ENCODE measurements at places on chromosomes 4 and X.

DNA sequence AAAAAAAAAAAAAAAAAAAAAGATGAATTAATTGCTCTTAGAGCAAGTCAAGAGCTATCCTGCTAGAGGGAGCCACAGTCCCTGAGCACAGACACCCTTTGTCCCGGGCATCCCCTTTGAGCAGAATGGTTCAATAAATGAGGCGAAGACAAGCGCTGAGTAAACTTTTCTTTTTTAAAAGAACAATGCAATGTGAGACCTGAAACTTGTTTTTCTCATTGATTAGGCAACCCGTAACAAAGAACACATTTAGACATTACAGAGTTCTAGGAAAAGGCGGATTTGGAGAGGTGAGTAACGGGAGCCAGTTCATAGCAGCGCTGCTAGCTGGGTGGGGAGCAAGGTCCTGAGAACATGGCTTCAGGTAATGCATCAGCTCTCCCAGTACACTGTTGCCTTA lies 46.1 kb downstream of the GRK4 start:
- DNase-seq: peak; percentile 78

- DNase-seq: no peak
Measured at GRCh38 chrX:133634416-133634815, 219.1 kb upstream of the GPC4 start.

GRCh38 chr4:55356991-55357461 lies 11.0 kb downstream of the SRD5A3 start:
- peak; percentile 64 for DNase-seq

DNA sequence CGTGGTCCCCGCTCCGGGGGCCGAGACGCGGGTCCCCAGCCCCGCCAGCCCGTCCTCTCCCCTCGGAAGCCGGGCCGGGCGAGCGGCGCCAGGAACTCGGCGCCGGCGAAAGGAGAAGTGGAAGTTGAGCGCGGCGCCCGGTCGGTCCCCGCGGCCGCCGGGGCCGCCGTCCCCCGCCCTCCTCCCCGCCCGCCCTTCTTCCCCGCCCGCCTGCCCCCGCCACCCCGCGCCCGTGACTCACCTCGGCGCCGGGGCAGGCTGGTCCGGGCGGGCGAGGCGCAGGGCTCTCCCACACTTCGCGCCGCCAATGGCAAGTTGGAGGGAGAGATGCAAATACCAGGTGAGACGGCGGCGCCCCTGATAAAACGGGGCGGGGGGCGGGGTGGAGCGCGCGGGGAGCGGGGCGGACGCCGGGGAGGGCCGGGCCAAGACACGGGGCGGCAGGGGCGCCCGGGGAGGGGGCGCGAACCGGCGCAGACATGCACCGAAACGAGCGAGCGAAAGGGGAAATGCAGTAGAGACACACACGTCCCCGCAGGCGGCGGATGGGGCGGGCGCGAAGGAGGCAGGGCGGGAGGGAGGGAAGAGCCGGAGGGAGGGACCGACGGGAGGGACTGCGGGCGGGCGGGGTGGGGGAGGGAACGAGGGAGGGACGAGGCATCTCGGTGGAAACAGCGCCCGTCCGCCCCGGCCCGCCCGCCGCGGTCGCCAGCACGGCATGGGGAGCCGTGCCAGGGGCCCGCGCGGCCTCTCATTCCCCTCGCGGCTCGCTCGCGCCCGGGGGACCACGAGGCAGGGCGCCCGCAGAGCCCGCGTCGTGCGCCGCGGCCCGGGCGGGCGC lies at the start of gene ELF4:
Gene ELF4 (minus strand): TSS at position 119 of the 841 bp plus-strand sequence. CDS start 29,167 bp downstream, outside the sequence.
- peak; percentile 79 for DNase-seq

DNA sequence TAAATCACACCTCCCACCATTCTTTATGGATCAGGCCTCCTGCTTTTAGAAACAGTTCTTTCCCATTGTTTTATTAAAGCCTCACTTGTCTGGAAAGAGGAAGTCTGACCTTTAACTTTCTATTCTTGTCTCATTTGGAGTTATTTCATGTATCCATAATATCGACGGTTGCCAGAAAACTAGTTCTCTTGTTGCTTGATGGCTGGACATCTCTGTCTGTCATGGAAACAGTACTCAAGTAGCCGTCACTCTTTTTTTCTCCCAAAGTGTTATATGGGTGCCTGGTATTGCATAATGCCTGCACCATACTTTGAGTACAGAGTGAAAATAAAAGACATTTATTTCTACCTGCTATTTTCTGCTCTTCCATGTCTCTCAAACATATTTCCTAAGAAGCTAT lies 61.4 kb downstream of the PHEX start:
- DNase-seq: no peak

GRCh38 chr4:10736895-10737294 lies 52.3 kb upstream of the CLNK start:
- DNase-seq: no peak

- DNase-seq: no peak
Measured at GRCh38 chr4:1109898-1110506, 3.4 kb downstream of the RNF212 start.

DNA sequence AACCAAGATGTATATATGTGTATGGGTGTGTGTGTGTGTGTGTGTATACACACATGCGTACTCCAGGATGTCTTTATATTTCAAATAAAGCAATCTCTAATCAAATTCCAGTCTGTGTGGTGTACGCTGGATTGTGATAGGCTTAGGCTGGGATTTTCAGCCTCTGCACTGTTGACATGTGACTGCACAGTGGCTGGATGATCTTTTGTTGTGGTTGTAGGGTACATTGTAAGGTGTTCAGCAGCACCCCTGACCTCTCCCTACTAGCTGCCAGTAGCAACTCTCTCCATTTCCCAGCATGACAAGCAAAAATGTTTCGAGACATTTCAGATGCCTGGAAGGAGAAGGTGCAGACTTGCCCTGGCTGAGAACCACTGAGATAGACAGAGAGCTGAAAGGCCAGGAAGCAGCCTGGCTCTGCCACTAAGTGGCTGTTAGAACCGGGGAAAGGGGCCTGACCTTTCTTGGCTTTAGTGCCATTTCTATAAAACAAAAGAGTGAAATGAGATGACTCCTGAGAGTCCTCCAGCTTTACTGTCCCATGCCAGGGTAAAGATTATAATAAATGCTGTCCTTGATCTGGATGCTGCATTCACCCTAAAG lies 10.5 kb downstream of the PGM2 start:
- no peak for DNase-seq

DNA sequence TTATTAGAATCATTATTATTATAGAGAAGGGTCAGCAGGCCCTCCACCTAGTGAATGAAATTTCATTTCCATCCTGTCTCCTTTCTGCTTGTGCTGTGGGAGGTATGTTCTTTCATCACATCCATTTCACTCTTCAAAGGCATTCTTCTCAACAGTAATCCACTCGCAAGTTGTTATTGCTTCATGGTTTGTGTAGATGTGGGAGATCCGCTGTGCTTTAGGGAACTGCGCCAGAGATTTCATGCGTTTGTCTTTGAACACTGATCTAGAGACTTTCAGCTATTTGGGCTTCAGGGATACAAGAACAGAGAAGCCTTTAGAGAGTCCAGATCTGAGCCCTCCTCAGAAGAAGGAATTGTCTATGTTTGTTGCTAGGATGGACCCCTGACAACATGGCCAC lies 53.5 kb upstream of the PUDP start:
- peak; percentile 18 for DNase-seq

- DNase-seq: peak; percentile 34
Measured at GRCh38 chr4:82050796-82051195, 323.0 kb downstream of the HNRNPD start.

GRCh38 chrX:73964579-73964978 lies 339.4 kb upstream of the ZCCHC13 start:
- DNase-seq: no peak

GRCh38 chr4:25466966-25467697 lies 90.1 kb downstream of the ANAPC4 start:
- DNase-seq: no peak

DNA sequence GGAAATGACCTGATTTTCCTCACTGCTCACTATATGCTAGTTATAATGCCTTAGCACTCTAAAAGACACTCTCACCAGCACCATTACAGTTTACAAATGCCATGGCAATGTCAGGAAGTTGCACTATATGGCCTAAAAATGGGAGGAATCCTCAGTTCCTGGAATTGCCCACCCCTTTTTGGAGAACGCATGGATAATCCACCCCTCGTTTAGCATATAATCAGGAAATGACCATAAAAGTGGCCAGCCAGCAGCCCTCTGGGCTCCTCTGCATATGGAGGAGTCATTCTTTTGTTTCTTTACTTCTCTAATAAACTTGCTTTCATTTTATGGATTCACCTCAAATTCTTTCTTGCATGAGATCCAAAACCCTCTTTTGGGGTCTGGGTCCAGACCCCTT lies 93.0 kb downstream of the UPRT start:
- DNase-seq: no peak

- DNase-seq: peak; percentile 42
Measured at GRCh38 chr4:181550381-181550780, 692.8 kb upstream of the TENM3 start.

DNA sequence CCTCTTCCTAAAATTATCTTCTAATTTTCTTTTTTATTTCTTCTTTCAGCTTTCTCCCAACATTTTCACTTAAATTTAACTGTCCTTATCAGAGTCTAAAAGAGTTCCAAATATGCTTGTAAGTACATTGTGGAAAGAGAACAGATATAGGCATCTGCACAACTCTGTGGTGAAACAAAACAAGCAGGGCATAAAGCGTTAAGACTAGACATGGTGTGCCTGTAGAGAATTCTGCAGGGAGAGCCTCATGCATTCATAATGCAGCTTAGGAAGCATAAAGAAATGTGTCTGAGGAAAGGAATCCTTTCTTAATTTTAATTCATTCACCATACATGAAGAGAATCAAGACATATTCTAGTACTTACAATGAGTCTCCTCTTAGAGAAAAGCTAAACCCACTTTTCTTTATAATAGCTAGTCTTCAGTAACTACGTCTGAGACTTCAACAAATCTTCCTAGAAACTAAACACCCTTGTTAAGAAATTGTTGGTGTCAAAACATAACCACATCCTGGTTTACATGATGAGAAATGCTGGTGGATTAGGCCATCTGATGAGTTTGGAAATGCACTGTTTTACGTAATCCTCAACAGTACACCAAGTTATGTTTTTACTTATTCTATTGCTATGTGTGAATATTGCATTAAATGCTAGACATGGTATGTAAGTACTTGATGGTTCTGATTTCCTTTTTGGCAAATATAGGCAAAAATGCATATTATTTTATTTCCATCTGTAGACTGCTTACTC lies 307.8 kb upstream of the GIMD1 start:
- DNase-seq: peak; percentile 81

GRCh38 chr4:90904021-90904420 lies 776.8 kb downstream of the CCSER1 start:
- no peak for DNase-seq

GRCh38 chr4:184729946-184730345 lies 4.0 kb downstream of the CENPU start:
- no peak for DNase-seq

GRCh38 chr4:47705326-47705981 lies 132.4 kb downstream of the CORIN start:
- peak; percentile 32 for DNase-seq

- DNase-seq: peak; percentile 73
Measured at GRCh38 chrX:130118441-130119311, 8.4 kb upstream of the ELF4 start.

DNA sequence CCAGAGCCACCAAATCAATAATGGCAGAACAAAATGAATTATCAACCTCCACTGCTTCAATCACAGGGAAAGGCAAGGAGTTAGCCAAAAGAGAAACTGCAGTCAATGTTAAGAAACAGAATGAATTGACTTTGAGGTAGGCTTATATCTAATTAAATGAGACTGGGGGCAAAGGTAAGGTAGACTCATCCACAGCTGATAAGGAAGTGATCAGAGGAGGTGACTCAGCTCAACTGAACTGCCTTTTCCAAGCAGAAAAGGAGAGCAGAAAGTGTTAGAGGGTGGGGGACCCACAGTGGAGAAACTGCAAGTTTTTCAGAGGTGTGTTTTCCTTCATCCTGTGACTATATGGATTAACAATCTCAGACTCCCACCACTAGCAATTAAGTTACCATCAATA lies 345.8 kb upstream of the PPARGC1A start:
- DNase-seq: no peak

DNA sequence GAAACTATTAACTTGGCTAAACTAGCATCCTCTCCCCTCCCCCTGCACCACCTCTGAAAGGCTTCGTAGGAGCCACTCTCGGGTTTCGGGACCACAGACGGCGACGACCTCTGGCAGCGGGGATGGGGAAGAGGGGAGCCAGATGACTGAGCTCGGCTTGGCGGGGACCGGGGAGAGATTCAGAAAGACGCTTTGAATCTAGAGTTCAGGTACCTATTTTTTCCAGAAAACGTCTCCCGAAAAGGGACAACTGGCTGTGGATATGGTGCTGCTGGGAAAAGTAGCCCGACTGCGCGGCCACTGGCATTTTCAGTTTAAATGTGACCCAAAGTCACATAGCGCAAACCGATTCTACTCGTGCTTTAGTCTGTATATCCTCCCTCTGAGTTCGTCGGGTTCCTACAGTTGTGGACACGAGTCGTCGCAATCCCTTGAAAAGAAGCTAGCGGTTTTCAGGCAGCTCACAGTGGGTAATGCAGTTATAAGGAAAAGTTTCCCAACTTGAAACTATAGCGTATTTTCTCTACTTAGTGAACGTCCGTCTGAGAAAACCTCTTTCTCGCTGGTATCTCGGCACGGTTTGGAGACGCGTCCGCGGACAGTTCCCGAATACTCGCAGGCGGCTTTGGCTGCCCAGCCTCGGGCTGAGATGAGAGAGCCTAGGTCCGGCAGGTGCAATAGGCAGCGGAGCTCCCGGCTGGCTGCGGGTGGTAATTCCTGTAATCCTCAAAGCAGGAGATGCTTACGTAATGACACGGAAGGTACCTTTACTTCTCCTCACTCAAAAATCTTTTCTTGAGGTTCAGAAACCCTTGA lies 1.3 kb downstream of the PARM1 start:
- DNase-seq: peak; percentile 33

DNA sequence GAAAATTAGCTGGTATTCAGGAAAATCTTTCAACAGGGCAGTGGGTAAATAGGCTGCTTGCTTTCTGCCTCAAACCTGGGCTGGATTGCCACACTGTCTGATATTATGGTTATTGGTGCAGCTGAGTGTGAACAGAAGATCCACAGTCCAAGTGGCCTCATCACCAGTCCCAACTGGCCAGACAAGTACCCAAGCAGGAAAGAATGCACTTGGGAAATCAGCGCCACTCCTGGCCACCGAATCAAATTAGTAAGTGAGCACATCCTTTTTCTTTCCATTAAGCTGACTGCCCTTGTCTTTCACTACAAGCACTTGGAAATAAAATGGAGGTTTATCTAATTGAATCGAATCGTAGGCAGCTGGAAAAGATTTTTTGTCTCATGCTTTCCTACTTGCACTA lies 204.7 kb downstream of the TLL1 start:
- no peak for DNase-seq

DNA sequence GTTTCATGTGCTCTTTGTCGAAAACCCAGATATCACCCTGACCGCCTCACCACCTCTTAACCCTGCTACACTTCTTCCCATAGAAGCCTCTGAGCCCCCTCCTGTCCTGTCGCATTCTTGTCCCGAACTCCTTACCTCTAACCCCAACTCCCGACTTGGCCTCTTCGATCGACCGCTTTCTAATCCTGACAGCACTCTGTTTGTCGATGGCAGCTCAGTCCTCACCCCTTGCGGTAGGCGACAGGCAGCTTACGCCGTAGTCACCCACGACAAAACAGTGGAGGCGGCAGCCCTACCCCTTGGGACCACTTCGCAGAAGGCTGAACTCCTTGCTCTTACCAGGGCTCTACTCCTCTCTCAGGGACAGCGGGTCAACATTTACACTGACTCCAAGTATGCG lies 961.7 kb downstream of the RPA4 start:
- no peak for DNase-seq
